ENCODE measurements at places on chromosomes 7 and 10.

- DNase-seq, result no peak
Observed at GRCh38 chr7:102935450-102936115, 22.8 kb downstream of the LRRC17 start.

DNA sequence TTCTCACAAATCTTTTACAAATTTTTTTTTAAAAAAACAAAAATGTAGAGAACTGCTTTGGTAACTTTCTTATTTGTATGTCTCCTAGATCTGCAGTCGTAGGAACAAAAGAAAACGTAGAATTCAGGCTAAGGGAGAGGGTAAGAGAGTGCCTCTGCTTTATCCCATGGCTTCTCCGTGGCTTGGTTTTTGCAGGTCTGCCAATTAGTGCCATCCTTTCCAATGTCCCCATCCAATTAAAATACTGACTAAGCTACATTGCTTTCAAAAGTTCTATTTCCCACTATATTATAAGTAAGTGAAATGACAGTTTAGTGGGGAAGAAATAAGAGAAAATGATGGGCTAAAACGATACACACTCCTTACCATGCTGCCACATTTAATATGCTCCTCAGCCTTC is 209.3 kb downstream of the CRPPA start:
- no peak for DNase-seq

DNA sequence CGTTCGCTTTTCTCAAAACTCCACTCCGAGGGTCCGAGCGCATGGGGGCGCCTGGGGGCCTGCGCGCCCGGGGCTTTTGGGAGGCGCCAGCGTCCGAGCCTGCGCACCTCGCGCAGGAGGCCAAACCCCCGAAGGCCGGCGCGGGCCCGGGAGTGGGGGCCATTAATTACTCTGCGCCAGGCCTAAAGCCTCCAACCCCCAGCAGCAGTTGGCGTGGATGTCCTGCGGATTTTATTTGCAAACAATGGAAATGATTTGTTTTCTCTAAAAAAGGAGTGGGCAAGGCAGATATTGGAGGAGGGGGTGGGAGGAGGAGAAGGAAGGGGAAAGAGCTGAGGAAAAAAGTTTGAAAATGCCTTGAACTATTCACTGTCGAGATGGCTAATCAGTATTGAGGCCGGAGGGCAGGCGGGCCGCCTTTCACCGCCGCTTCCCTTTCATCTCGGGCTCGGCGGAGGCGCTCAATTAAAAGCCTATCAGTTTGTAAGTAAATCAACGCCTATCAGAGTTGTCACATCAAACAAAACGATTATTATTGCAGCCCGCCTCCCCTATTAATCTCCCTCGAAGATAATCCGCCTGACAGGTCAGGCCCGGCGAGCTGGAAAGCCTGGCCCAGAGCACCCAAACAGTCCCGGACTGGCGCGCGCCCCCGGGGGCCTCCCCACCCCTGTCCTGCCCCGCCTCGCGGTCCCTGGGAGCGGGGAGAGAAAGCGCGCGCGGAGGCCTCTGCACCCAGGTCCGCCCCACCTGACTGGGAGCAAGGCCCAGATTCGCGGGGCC is 3.4 kb upstream of the ZNF503 start:
- DNase-seq, result no peak

GRCh38 chr7:46713868-46714596 is 793.0 kb upstream of the IGFBP3 start:
- DNase-seq, result no peak

DNA sequence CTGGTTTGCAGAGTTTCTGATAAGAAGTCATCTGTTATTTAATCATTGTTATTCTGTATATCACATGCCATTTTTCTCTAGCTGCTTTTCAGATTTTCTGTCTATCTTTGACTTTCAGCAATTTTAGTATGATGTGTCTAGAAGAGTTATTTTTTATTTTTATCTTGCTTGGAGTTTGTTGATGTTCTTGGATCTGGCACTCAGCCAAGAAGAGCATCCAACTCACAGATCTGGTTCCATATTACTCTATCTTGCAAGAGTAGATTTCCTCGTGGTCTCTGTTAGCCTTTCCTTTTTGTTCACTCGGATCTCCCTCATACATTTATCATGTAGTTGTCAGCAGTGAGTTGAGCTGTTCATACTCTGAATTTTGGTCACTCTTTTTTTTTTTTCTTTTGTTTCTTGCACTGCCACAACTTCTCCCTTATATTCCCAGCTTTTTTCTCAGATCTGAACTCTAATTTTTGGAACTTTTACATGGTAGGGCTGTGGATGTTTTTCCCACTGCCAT is 54.8 kb upstream of the CALCR start:
- DNase-seq, result no peak

GRCh38 chr10:133405272-133405671 is 11.3 kb downstream of the MTG1 start:
- no peak for DNase-seq

- no peak for DNase-seq
Observed at GRCh38 chr7:96426027-96426426, 104.1 kb upstream of the SLC25A13 start.

DNA sequence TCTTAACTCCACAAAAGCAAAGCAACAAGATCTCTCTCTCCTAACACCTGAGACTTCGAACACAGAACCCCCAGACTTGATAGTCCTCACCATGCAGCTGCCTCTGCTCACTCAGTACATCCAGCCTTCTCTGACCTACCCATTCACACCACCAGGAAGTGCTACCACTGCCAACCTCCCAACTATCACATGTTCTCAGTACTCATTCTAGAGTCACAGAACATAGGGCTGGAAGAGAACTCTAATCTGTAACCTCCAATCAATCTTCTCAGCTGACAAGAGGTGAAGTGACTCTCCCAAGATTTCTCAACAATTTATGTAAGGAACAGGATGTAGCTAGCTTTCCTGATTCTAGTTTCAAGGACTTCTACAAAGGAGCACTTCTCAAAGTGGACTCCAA is 3.8 kb downstream of the NUDCD3 start:
- DNase-seq, result no peak

All from stimulated activated CD4-positive, alpha-beta T cell treated with anti-CD3 and anti-CD28 coated beads, Interleukin-1b, Interleukin-23, amount 100 ng/mL, for 1 hour (primary cell).